ENCODE measurements at places on chromosomes 3 and 15.

GRCh38 chr3:186176373-186176990 lies 67.6 kb upstream of the ETV5 start:
- DNase-seq: no peak

- no peak for DNase-seq
Measured at GRCh38 chr3:97880267-97880666, 58.5 kb downstream of the CRYBG3 start.

DNA sequence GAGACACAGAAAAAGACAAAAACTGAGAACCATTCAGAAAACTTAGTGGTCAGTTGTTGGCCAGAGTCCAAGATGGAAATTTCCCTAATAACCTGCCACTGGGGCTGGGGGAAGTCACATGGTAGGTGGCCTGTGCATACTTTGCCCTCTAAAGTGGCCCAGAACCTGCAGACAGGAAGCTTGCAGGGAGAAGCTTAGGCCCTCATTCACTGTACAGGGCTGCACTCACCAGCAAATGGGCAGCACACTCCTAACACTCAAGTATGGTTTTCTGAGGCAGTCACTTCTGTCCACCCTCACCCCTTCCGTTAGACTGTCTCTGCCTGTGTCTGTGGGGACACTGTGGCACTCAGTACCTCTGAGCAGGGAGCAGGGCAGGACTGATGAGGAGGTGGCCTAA lies 14.5 kb upstream of the RNU6-1 start:
- no peak for DNase-seq

- DNase-seq: no peak
Measured at GRCh38 chr3:43217633-43218032, 68.7 kb upstream of the SNRK start.

GRCh38 chr3:36908647-36909180 lies 36.1 kb downstream of the TRANK1 start:
- DNase-seq: no peak

- no peak for DNase-seq
Measured at GRCh38 chr3:107523289-107523538, 452 bp downstream of the BBX start.

- DNase-seq: no peak
Measured at GRCh38 chr3:36695769-36696137, 68.6 kb downstream of the DCLK3 start.

DNA sequence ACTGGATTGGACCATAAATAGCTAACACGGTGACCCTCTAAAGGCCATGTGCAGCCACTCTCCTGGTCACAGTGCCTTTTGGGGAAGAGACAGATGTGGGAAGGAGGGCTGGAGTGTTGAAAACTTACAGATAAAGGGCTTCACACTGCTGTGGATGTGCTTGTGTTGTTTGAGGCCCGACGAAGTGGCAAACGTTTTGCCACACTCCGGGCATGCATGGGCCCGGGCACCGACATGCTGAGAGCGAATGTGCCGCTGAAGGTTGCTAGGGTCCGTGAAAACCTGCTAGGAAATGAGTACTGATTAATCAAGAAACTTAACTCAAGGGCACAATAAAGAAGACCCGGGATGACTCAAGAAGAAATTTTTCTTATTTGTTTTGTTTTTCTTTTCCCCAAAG lies 542.6 kb downstream of the MECOM start:
- DNase-seq: no peak

DNA sequence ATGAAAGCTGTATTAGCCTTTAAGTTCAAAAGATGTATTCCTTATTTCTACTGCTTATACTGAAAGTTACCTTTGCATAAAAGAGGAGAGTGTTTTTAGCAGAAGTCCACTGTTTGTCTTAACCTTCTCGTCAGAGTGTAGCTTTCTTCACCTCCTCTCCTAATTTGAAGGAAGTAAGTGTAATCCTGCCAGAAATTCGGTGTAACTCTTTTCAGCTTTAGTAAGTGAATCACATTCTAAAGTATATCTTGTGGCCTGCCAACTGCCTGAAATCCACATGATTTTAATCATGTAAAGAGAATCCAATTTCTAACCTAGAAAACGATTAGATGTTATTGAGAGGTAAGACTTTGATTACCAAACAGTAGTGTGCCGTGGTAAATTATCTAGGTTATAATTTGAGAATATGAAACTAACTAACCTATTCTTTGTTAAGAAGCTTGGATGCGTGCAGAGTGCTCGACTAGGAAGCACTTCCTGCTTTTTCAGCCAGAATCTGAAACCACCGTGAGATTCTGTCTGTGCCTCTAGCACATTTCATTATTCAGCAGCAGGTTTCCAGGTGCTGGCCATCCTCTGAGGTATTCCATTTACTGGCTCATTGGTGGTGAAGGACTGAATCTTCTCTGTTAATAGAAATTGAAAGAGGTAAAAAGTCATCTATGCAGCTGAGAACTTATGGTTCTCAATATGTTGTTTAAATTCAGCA lies 7.5 kb downstream of the GYG1 start:
- no peak for DNase-seq

GRCh38 chr15:55873024-55873720 lies 120.2 kb downstream of the NEDD4 start:
- no peak for DNase-seq

- DNase-seq: no peak
Measured at GRCh38 chr3:171261487-171261886, 198.7 kb downstream of the TNIK start.
